ENCODE measurements at places on chromosomes 5 and 9.

DNA sequence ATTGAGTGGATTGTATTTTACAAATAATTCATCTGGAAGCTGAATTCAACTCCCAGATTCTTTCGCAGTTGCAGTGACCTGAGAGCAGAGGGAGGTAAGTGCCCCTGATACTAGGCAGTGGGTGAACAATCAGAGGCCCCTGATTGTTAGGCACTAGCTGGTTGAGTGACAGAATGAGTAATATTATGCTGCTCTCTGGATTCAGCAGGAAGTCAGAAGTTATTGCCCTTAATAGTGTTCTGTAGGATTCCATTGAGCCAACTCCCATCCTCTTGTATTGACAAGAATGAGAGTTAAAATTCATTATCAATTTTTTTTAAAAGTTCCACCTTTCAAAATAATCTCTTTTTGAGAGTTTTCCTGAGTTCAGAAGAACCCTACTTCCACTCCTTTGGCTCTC lies 301.2 kb downstream of the DTWD2 start:
- no peak for DNase-seq

GRCh38 chr5:75037106-75037505 lies 15.3 kb downstream of the GCNT4 start:
- DNase-seq = peak; percentile 74

GRCh38 chr5:175351126-175351525 lies 92.9 kb downstream of the DRD1 start:
- no peak for DNase-seq

- no peak for DNase-seq
Measured at GRCh38 chr5:122615146-122615545, 159.7 kb upstream of the SNX2 start.

- DNase-seq = no peak
Measured at GRCh38 chr9:15670894-15671293, 118.1 kb downstream of the CCDC171 start.

- DNase-seq = no peak
Measured at GRCh38 chr9:136394312-136395019, 5.5 kb downstream of the SNAPC4 start.

DNA sequence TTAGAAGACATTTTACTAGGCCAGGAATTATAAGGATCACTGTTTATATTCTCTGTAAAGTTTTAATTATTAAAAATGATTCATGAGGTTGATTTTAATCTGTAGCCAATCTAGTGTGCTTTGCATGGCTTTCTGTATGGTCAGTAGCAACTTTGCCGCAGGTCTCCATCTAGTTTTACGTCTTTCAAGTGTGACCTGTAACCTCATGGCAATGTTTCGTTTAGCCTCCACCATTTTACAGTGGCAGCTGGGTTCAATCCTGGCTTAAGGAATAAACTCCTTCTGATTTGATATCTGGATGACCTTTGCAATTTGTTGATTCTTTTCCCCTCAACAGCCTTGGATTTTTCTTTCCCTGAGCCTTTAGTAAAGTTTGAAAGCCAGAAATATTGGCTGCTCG lies 434.5 kb upstream of the CDH9 start:
- no peak for DNase-seq

DNA sequence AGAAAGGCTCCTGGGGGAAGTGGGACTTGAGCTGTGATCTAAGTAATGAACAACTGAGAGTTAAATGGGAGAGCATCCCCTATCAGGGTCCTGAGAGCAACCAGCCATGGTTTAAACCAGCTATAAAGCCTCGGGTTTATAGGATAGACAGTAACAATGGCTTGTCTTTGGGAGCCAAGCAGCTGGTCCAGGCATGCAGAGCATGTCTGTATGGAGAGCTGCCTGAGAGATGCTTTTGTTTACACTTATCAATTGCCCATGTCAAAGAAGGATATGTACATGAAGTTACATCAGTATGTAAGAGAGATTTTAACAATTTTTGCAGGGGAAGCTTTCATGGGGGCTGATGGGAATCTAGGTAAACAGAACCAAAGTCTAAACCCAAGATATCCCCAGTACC lies 4.4 kb downstream of the TGFBI start:
- no peak for DNase-seq

- DNase-seq = peak; percentile 21
Measured at GRCh38 chr9:23820451-23821374, 5.3 kb downstream of the ELAVL2 start.

DNA sequence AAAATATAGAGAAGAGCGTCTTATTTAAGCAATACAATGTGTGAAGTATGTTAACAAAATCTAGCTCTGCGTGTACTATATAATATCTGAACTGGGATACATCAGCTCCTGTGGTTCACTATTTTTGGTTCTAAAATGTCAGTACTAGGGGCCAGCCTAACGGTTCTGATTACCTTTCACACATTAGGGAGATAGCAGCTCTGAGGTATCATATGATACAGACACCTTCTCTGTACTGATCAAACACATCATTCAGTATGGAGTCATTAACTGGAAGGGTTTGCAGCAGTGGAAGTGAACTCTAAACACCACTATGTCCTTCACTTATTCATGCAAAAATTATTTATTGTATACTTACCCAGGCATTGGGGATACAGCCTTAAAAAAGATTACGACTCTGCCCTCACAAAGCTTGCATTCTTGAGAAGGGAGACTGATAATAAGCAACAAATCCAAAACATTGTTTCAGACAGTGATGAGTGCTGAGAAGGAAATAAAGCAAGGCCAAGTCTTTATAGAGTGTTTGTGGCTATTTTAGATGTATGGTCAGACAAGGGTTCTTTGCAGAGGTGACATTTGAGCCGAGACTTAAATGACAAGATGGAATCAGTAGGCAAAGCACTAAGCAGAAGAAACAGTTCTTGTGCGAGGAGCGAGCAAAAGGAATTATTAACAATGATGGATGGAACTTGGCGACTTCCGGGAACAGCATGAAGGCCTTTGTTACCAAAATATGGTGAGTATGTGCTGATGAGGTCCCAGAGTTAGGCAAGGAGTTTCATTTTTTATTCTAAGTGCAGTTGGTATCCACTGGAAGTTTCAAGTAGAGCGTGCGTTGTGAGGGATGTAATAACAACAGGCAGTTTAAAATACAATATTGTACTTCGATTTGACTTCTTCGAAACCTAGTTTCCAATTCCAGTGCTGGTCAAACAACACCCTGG lies 1.8 kb upstream of the LNPEP start:
- DNase-seq = no peak

DNA sequence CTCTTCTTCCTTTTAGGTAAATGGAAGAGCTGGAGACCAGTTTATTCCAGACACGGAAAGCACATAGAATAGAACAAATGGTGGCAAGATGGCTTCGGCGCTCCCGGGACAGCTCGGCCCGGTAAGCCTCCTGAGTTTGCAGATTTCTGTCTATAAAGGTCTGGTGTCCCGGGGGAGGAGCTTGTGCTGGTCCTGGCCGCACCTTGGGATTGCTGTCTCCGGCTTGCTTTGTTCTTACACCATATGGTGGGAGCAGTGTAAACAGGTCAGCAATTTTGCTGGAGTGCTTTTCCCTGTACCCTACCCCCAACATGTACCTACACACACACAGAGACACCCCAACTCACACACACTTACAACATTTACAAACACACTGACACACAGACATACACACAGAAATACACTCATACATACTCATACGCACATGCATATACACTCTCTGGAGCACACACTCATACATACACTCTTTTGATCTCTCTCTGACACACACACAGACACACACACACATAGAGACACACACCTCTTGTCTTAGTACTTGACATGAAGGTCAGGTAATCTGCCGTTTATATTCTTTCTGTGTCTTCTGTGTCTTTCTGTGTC lies 42.0 kb downstream of the FRMPD1 start:
- DNase-seq = no peak

DNA sequence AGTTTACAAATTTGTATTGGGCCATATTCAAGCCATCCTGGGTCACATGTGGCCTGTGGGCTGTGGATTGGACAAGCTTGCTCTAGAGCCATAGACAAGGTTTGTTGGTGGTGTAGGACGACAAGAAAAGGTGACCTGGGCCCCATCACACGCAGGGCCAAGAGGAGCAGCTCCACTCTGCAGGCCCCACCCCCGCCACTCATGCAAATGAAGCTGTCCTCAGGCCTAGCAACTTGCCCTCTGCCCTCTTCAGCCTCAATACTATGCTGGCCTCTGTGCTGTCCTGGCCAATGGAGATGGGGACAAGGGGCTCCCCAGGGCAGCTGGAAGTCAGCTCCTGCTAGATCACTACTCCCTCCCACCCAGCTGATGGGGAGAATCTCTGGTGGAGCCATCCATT lies 55.2 kb upstream of the TMEM252 start:
- DNase-seq = no peak

DNA sequence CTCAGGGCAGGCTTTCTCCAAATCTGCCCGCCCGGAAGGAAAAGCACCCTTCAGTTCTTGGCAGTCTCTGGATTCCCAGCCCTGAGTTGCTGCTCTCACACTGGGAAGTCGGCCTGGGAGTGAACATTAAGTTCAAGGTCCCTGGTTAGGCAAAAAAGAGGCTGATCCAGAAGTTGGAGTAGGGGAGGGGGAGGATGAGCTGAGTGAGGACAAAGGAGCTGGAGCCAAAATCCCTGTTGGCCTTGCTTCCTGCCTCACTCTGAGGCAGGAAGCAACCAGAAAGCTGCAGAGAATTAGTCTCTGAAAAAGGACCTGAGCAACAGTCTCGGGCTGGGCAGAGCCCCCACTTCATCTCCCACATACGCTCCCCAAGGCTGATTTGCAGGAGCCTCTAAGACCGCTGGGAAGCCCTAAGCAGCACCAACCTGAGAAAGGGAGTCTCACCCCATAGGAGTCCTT lies 15.0 kb upstream of the RPS14 start:
- no peak for DNase-seq

GRCh38 chr5:172743112-172743959 lies 27.7 kb downstream of the DUSP1 start:
- DNase-seq = no peak

GRCh38 chr5:154110716-154111115 lies 71.9 kb downstream of the MFAP3 start:
- DNase-seq = no peak

DNA sequence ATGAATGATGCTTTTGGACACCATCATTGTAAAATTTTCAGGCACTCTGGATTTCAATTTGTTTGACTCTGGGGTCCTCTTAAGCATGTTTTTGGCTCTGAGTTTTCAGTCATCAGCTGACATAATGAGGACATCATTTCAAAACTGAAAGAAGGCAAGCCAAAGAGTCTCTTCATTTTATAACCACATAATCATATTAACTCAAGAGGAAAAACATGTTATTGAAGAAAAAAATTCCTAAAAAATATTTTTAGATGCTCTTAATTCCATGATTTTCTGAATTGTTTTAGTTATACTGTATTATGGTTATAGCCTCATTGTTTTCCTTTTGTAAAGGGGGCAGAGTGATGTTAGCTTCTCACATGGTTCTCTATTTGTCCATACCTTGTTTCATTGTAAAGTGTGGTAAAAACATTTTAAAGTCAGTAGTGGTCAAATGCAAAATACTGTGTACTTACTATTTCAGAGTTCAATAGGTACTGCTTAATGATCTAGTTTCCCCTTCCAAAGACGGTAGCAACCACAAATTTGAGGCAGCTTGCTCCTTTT lies 472.1 kb downstream of the DMRT2 start:
- DNase-seq = no peak

- no peak for DNase-seq
Measured at GRCh38 chr9:125966466-125966865, 219.3 kb downstream of the PBX3 start.

GRCh38 chr5:149576021-149576420 lies 5.3 kb upstream of the ARHGEF37 start:
- DNase-seq = no peak

DNA sequence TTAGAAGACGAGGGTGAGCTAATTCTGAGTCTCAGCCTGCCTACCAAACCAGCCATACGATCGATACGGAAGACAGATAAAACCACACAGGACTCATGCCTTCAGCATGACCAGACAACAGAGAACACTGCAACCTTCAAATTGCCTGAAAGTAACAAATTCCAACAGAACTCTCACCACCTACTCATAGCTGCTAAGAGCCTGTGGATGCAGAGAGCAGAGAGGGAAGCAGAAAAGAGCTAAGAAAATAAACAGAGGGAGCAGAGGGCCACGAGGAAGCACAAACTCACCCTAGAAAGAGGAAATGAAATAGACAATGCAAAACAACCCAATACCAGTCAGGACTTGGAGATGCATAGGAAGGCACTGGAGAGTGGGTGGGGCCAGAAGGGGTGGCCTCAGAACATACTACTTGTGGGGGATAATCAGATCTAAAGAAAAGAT lies 86.7 kb upstream of the TAS2R1 start:
- DNase-seq = peak; percentile 72

DNA sequence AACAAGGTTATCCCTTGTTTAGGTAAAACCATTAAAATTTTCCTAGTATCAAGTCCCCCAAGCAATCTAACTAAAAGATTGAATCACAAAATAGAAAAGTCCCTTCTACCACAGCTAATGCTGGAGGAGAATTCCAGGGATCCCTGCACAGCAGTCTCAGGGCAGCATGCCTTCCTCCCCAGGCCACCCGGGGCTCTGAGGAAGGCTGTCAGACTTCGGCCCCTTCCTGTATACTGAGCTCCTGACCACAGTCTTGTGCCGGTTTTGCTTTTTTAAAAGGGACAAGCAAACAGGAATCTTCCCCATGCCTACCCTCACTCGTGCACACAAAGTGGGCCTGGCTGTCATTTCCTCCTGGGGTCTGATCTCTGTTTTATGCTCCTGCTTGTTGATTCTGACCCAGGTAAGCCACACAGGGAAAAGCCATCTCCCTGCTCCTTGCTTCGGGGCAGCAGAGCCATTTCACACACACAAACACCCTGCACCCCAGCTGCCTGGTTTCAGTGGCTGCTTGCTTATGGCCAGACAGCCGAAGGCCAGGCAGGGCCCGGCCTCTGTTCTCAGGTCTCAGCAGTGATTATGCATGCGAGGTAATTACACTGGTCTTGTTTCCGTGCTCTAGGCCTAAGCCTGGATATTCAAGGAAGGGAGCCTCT lies 211.9 kb downstream of the NXNL2 start:
- DNase-seq = no peak

- DNase-seq = peak; percentile 63
Measured at GRCh38 chr9:70257991-70258691, 637 bp upstream of the SMC5 start.

- DNase-seq = no peak
Measured at GRCh38 chr9:135674977-135675376, 11.9 kb downstream of the LCN9 start.

GRCh38 chr5:91484662-91485061 lies 101.5 kb upstream of the ARRDC3 start:
- DNase-seq = no peak

GRCh38 chr9:96015876-96016686 lies 140.6 kb downstream of the ERCC6L2 start:
- DNase-seq = peak; percentile 42

GRCh38 chr9:124618476-124618875 lies 111.3 kb upstream of the NR5A1 start:
- peak; percentile 21 for DNase-seq

DNA sequence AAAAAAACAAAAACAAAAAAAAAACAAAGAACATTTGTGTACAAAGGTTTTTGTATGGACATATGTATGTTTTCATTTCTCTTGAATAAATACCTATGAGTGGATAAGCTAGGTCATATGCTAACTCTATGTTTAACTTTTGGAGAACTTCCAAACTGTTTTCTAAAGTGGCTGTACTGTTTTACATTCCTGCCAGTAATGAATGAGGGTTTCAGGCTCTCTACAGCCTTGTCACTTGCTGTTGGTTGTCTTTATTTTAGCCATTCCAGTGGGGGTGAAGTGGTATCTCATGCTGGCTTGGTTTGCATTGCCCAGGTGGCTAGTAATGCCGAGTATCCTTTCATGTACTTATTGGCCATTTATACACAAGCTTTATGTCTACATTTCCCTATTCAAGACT lies 9.1 kb upstream of the TRIO start:
- no peak for DNase-seq

- peak; percentile 41 for DNase-seq
Measured at GRCh38 chr5:137234973-137235943, 263.9 kb downstream of the SPOCK1 start.

GRCh38 chr9:74120061-74120460 lies 377.1 kb upstream of the RORB start:
- no peak for DNase-seq
